ENCODE measurements at places on chromosomes 12 and 14.

GRCh38 chr12:7542813-7543212 is 39.2 kb upstream of the CD163 start:
- DNase-seq = no peak

DNA sequence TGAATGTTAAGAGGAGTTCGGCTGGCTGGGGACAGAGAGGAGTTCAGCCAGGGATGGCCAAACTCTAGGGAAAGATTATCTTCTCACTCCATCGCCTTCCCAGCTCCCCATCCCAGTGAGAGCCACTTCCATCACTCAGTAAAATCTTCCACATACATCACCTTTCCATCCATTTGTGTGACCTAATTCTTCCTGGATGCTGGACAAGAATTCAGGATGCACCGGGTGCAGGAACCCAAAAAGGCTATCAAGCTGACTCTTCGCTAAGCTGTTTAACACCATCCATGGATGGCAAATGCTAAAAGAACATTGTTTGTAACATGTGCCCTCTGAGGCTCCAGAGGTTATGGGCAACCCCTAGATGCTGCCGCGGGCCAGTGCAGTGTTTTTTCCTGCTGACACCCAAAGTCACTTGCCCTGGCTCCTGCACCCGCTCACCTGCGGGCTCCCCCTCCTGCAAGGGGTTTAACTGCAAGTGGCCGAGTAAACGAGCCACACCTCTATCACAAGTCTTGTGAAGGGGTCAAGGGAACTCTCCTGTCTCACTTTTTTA is 216.0 kb upstream of the NPAS3 start:
- no peak for DNase-seq

GRCh38 chr12:31951008-31951407 is 8.2 kb upstream of the RESF1 start:
- DNase-seq = no peak

- no peak for DNase-seq
These were observed 240.5 kb downstream of the ADGRD1 start for GRCh38 chr12:131194166-131194565.

- no peak for DNase-seq
These were observed 733.9 kb downstream of the NRXN3 start for GRCh38 chr14:78904094-78904493.

GRCh38 chr14:46717211-46717610 is 65.6 kb upstream of the RPL10L start:
- DNase-seq = no peak

DNA sequence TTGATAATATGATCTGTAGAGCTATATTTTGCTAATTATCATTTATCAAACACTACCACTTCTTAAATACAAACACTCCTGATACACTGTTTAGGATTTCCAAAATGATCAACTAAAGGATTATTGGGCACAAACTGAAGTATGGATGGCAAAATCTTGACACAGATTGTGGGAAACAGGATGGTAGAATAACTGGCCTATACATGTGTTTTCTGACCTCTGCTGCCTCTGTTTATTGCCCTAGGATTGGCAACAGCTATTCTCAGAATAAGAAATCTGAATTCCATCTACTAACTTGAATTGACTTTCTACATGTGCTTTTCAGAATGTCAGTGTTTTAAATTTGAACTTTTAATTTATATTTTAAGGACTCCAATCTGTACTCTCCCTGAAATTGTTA is 209.1 kb downstream of the MED13L start:
- DNase-seq = no peak

- no peak for DNase-seq
These were observed 27.2 kb upstream of the ALG10 start for GRCh38 chr12:33994857-33995808.

- DNase-seq = no peak
These were observed 39.0 kb downstream of the SLCO1B1 start for GRCh38 chr12:21169878-21170472.

DNA sequence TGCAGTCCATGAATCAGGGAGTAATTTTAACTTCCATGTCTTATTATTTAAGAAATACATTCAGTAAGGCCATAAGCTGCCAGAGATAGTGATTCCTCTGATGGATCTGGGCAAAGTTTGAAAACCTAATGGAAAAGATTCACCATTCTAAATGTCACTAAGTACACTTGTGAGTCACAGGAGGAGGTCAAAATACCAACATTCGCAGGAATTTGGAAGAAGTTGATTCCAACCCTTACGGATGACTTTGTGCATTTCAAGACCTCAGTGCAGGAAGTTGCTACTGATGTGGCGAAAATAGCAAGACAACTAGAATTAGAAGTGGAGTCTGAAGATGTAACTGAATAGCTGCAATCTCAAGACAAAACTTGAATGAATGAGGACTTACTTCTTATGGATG is 69.8 kb downstream of the OSBPL8 start:
- no peak for DNase-seq

DNA sequence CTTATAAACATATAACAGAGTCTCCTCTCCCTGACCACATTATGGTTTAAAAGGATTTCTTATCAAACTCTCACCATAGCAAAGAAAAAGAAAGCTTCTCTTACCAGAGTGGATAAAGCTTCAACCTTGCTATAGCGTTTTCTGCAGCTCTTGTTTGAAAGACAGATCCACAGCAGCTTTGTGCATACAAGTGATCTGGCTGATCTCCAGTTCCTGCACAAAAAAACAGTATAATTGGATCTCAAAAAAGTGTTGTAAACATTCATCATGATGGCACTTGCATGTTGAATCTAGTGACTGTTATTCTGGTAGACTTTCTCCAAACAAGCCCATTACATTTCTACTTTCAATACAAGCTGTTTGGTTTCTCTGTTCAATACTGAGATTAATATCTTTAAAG is 178.9 kb upstream of the MGAT4C start:
- no peak for DNase-seq

DNA sequence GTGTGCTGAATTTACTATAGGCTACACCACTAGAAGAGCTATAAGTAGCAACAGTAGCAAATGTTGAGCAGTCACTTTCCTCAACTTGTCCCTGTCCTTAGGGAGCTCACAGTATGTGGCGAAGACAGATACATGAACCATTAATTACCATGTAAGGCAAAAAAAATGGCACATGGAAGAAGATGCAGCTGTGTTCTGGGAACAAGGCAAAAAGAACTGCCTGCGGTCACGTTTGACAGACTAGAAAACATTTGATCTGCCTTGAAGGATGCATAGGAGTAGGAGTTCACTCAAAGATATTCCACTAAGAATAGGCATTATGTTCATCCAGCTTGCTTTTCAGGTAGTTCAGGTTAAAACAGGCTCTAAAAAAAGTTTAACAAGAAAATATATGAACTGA is 46.5 kb upstream of the IFNG-AS1 start:
- DNase-seq = no peak
